Bladder microvascular endothelial cell (primary cell): ENCODE measurements at places on chromosomes 6 and 20. TPM values are rescaled to one million over a fixed set of nuclear protein-coding genes. Genes with fewer than 3 reads are reported as not detected.

RAET1L gene
- not detected in 2 replicates for total RNA-seq

EFCAB8 gene
- total RNA-seq = under 0.01 and 0.06 TPM in 2 replicates

COL11A2 gene
- total RNA-seq = 0.16 and 0.38 TPM in 2 replicates

SSTR4 gene
- not detected in 2 replicates for total RNA-seq

SIM1 gene
- under 0.01 TPM in 1 of 2 replicates, not detected in the other for total RNA-seq

ATP5F1E gene
- 32.9 and 50.0 TPM in 2 replicates for total RNA-seq

BRD2 gene
- total RNA-seq = 46.0 and 74.8 TPM in 2 replicates

ULBP1 gene
- 0.16 and 0.25 TPM in 2 replicates for total RNA-seq

IER3 gene
- 63.0 and 94.9 TPM in 2 replicates for total RNA-seq

UNC93A gene
- total RNA-seq = not detected in 2 replicates

TGM6 gene
- total RNA-seq = not detected in 2 replicates

SLC44A4 gene
- total RNA-seq = 0.06 and 0.49 TPM in 2 replicates

COX4I2 gene
- total RNA-seq = not detected in 2 replicates

PGBD1 gene
- 6.5 and 7.0 TPM in 2 replicates for total RNA-seq

KHDC1L gene
- not detected in 2 replicates for total RNA-seq

SPATS1 gene
- not detected in 2 replicates for total RNA-seq

IRF4 gene
- under 0.01 TPM in 1 of 2 replicates, not detected in the other for total RNA-seq

MYCT1 gene
- total RNA-seq = 82.4 and 188 TPM in 2 replicates

GSTA2 gene
- total RNA-seq = not detected in 2 replicates

GJA10 gene
- not detected in 2 replicates for total RNA-seq

ADGRF1 gene
- not detected in 2 replicates for total RNA-seq

TFEB gene
- 3.5 and 3.6 TPM in 2 replicates for total RNA-seq

LAMA5 gene
- 65.6 and 72.9 TPM in 2 replicates for total RNA-seq

FERMT1 gene
- 0.38 and 0.97 TPM in 2 replicates for total RNA-seq

ZNF831 gene
- under 0.01 TPM in 1 of 2 replicates, not detected in the other for total RNA-seq

PDYN gene
- total RNA-seq = not detected in 2 replicates

ECT2L gene
- not detected in 2 replicates for total RNA-seq

CLVS2 gene
- not detected in 2 replicates for total RNA-seq

COL12A1 gene
- 29.0 and 71.2 TPM in 2 replicates for total RNA-seq

PROKR2 gene
- not detected in 2 replicates for total RNA-seq

IYD gene
- total RNA-seq = not detected in 2 replicates

TREM2 gene
- not detected in 2 replicates for total RNA-seq

ATP6V1G2 gene
- total RNA-seq = 0.49 and 0.94 TPM in 2 replicates

MMP24 gene
- total RNA-seq = 0.38 and 0.49 TPM in 2 replicates

PACRG gene
- total RNA-seq = not detected in 2 replicates

DUSP15 gene
- 0.16 and 0.57 TPM in 2 replicates for total RNA-seq

GFOD1 gene
- 31.6 and 35.3 TPM in 2 replicates for total RNA-seq

DEF6 gene
- total RNA-seq = 0.32 and 1.4 TPM in 2 replicates

TAAR1 gene
- total RNA-seq = not detected in 2 replicates

ADGB gene
- not detected in 2 replicates for total RNA-seq

BNIP5 gene
- total RNA-seq = not detected in 2 replicates

TUBB1 gene
- not detected in 2 replicates for total RNA-seq

EPPIN gene
- not detected in 2 replicates for total RNA-seq

HDGFL1 gene
- not detected in 2 replicates for total RNA-seq

CNR1 gene
- total RNA-seq = 0.19 and 0.65 TPM in 2 replicates

CLDN20 gene
- total RNA-seq = not detected in 2 replicates

WFDC5 gene
- not detected in 2 replicates for total RNA-seq

MUCL3 gene
- not detected in 2 replicates for total RNA-seq

PAK5 gene
- not detected in 2 replicates for total RNA-seq

SPATA25 gene
- total RNA-seq = 0.49 and 0.50 TPM in 2 replicates

KIF25 gene
- 0.19 and 0.49 TPM in 2 replicates for total RNA-seq

CYP24A1 gene
- total RNA-seq = not detected in 2 replicates

CTAGE9 gene
- not detected in 2 replicates for total RNA-seq

MAS1 gene
- under 0.01 TPM in 1 of 2 replicates, not detected in the other for total RNA-seq
